ENCODE measurements at places on chromosomes 1 and 21.

- DNase-seq = no peak
Measured at GRCh38 chr1:21956720-21957552, 19.8 kb upstream of the HSPG2 start.

GRCh38 chr1:113942527-113942926 is 13.4 kb downstream of the HIPK1 start:
- no peak for DNase-seq

DNA sequence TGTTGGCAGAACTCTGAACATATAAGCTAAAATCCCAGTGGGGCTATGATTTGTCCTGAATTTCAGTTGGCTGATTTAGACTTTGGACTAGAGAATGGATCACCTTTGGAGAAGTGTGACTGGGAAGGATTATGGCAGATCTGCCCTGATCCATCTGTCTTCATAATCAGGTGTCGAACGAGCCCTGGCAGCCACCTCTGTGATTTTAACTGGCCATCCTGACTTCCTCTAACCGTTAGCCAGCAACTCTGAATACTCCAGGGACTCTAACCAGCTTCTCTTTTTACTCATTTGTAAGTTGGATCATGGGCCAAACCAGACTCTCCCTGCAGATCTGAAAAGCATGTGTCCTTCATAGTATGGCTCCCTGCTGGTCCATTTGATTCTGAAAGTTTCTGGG is 32.0 kb downstream of the ACTN2 start:
- no peak for DNase-seq

DNA sequence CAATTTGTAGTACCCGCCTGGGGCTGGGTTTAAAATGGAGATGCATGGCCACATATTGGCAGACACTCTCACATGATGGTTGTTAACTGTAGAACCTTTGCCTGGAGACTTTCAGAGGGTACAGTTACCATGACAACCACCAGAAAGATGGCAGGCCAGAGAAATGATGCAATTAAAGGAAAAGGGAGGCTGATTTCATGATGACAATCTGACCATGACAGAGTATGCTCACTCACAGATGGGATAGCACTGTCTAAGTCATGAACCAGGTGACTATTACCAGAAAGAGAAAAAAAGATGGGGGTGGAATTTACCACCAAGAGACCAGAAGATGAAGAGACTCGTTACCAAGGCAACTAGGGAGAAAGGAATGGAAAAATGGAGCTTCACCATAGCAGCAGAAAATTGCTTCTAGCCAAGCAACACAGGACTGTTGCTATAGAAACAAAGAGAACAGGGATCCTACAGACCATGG is 3.5 kb upstream of the TRIT1 start:
- DNase-seq = peak; percentile 64

DNA sequence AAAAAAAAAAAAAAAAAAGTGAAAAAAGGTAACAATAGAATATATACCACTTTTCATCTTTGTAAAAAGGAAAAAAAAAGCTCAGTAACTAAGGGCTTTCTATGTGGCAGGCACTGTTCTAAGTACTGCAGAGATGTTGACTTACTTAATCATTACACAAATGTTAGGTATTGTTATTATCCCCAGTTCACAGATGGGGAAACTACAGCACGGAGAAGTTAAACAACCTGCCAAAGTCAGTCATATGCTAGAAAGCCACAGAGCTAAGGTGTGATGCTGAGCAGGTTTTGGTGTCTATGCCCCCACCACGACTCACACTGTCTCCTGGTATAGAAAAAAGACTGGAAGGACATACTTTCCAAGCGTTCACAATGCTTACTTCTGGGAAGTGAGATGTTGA is 6.6 kb upstream of the PNRC2 start:
- no peak for DNase-seq

DNA sequence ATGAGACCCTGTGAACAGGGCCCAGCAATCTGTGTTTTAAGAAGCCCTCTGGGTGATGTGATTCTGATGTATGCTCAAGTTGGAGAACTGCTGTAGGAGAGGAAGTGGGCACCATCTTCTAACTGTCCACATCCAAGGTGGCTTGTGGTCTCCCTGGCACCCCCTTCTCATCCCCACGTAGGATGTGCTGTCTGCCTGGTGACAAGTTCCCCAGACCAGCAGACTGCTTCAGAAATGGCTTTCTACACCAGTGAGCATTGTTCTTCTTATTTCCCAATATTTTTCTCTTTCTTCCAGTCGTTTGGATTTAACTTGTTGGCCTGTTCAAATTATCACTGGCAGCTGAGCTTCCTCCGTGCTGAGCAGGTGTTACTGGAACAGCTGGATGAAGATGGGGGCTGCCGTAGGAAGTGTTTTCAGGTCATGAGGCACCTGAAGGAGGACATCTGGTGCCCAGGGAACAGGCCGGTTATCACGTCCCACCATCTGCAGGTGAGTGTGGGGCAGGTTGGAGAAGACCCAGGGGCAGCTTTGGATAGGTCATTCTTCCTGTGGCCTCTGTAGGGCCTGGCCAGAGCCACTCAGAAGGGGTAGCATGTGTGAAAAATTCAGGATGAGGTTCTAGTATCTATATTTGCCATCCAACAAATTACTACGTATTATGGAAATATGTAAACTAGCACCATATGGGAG is 16.8 kb downstream of the MAB21L3 start:
- no peak for DNase-seq

GRCh38 chr1:98055457-98055856 is 134.6 kb upstream of the DPYD start:
- no peak for DNase-seq

DNA sequence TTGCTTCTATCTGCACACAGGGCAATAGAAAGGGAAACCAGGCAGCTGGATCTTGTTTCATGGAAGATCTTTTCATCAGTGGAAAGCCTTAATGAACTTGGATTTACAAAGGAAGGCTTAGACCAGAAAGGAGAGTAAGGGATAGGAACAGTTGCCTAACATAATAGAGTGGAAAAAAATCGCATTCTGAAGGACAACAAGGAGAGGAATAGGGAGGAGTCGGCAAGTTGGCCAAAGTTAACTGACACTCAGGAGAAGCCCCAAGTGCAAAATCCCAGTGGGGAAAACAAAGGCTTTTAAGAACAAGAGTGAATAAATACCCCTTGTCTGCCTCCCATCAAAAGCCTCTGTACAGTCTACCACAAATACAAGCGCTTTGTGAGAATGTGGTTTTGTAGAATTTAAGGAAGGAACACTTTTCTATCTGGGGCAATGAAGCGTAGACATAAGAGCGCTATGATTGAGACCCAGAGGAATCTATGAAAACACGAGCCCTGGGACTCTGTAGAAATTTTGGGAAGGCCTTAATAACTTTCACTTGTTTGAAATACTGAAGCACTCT is 74.1 kb downstream of the ZNF648 start:
- DNase-seq = no peak
